IgD-negative memory B cell (primary cell): ENCODE measurements at places on chromosomes 4 and X. TPM values are rescaled to one million over a fixed set of nuclear protein-coding genes. Genes with fewer than 3 reads are reported as not detected.

TBX22 gene
- not detected for polyA plus RNA-seq

PFKFB1 gene
- polyA plus RNA-seq = not detected

CSTF2 gene
- 14.0 TPM for polyA plus RNA-seq

AMOT gene
- polyA plus RNA-seq = 3.3 TPM

EDA gene
- not detected for polyA plus RNA-seq

DAPP1 gene
- polyA plus RNA-seq = 172 TPM

HSFX1 gene
- not detected for polyA plus RNA-seq

KLHL34 gene
- polyA plus RNA-seq = 0.83 TPM

TECRL gene
- polyA plus RNA-seq = not detected

JAKMIP1 gene
- polyA plus RNA-seq = 1.9 TPM
